Activated CD8-positive, alpha-beta memory T cell treated with anti-CD3 and anti-CD28 coated beads for 4 hours (primary cell): ENCODE measurements at places on chromosomes 1 and 21.

- DNase-seq = no peak
Measured at GRCh38 chr21:41141031-41141457, 26.9 kb upstream of the BACE2 start.

DNA sequence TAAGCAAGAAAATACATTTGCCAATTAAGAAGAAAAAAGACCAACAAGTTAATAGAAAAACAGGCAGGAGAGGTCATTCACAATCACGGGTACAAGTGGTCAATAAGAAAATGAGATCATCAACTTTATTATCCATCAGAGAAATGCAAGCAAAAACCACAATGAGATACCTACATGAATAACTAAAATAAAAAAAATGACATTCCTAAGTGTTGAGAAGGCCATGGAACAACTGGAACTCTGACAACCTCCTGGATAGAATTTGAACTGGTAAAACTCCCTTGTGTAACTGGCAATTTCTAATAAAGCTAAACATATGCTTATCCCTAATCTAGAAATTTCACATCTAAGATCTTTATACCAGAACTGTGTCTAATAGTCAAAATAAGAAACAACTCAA lies 135.4 kb upstream of the BACE2 start:
- no peak for DNase-seq

DNA sequence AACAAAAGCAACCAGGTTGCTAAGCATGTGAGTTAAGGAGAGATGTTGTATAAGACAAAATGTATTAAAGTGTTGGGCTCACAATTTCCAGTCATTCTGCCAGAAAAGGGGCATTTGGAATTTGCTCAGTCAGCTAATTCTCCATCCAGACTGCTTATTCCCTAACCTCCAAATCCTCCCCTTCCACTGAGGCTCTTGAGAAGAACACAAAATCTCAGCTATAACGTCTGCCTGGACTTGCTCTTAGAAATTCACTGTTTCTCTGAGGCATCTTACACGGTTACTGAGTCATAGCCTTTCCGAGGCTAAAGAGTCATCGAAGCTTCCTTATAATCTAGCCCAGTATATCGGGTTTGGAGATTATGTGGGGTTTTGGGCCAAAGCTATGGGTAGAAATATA lies 548.2 kb upstream of the ADGRL4 start:
- DNase-seq = no peak

GRCh38 chr1:161080441-161081405 lies 8.6 kb downstream of the NECTIN4 start:
- DNase-seq = no peak

DNA sequence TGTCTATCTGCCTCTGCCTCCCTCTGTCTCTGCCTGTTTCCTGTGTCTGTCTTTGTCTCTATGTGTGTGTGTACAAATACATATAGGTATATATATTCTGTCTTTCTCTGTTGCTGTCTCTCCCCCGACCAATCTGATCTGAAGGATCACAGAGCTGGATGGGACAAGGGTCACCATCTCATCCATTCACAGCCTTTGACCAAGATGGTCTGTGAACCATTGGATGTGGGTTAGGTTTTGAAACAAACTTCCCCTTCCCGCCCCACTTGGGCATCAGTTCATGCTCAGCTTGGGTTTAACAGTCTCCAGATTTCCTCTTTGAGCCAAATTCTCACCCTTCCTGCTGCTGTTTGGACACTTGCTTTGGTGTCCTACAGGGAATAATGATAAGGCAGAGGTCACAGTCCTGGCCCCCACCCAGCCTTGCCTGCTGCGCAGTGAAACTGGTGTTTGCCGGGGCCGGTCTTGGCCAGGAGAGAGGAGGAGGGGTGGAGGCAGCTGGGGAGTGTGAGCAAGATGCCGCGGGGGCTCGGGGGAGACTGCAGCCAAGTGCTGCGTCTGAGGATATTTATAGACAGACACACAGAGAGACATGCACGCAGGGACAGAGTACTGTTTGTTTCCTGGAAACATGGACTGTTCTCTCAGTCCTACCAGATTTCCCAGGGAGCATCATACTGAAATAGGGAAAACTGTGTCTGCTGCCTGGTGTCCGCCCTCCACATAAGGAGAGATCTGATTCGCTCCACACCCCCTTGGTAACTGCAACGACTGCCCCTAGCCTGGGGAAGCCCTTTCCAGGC lies 27.0 kb upstream of the BTG2 start:
- no peak for DNase-seq
